ENCODE measurements at places on chromosomes 3 and 15.

GRCh38 chr3:191792580-191792979 is 331.6 kb downstream of the PYDC2 start:
- DNase-seq = no peak

- DNase-seq = no peak
Observed at GRCh38 chr3:101036213-101036618, 43.0 kb upstream of the ABI3BP start.

- no peak for DNase-seq
Observed at GRCh38 chr15:69407719-69408400, 6.3 kb upstream of the KIF23 start.

GRCh38 chr3:12120374-12121140 is 38.2 kb downstream of the TIMP4 start:
- no peak for DNase-seq

- no peak for DNase-seq
Observed at GRCh38 chr15:77713281-77713680, 80.6 kb upstream of the LINGO1 start.

- DNase-seq = no peak
Observed at GRCh38 chr3:46944191-46944590, 32.4 kb downstream of the CCDC12 start.

DNA sequence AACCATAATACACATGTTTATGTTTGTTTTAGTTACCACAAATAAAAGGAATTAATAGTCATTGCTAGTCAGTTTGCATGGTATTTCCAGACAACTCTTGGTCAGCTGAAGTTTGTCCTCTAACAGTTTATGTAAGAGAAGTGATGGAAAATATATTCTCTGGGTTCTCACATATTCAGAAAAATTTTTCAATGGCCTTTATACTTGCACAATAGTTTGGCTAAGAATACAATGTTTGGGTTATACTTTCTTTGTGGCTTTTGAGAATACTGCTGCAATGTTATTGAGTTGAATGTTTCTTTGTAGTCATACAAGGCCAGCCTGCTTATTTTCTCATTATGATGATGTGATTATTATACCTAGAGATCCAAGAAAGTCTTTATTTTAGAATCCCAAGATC is 133.9 kb downstream of the RAP2B start:
- no peak for DNase-seq

GRCh38 chr3:84439476-84439875 is 519.3 kb upstream of the CADM2 start:
- no peak for DNase-seq

- no peak for DNase-seq
Observed at GRCh38 chr3:123870033-123870432, 14.1 kb downstream of the MYLK start.

DNA sequence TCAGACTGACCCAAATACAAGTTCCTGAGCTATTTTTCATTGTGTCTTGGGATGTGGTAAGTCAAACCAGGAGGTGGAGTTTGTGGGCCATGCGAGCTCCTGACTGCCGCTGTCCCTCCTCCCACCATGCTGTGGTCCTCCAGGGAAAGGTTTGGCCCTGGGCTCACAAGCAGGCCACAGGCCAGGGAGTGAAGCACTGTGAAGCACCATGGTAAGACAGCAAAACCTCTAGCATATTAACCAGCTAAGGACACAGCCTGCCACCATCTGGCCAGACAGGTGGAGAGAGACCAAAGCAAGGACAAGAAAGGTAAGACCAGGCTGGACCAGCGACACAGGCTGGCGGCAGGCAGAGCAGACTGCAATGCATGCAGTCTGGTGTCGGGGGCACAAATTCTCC is 15.3 kb downstream of the RAB43 start:
- no peak for DNase-seq

- DNase-seq = no peak
Observed at GRCh38 chr15:29695489-29696167, 126.6 kb downstream of the TJP1 start.

- DNase-seq = no peak
Observed at GRCh38 chr15:25410649-25411048, 28.2 kb downstream of the UBE3A start.
